ENCODE measurements at places on chromosomes 6 and 20. TPM values are rescaled to one million over a fixed set of nuclear protein-coding genes. Genes with fewer than 3 reads are reported as not detected.

TGM2 gene
- total RNA-seq: 0.31 TPM

RAET1G gene
- total RNA-seq: not detected

HTR1E gene
- not detected for total RNA-seq

CEBPB gene
- 28.8 TPM for total RNA-seq

FRK gene
- total RNA-seq: 0.03 TPM

DNA sequence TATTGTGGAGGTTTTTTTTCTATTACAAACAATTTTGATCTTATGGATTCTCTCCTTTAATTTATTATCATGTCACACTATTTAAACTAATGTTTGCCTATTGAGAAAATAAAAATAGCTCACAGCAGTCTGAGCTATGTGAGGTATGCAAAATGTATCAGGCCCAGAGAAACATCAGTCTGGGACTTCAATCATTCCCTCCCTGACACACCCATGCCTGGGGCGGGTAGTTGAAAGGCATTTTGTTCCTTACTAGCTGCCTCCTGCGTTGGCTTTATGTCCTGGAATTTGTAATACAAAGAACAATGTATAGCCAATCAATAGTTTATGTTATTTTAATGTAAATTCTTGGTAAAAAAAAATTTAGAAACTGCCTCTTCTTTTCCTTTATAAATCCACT is 403.3 kb downstream of the EPM2A start:
- DNase-seq: no peak

- no peak for DNase-seq
These were observed 67.9 kb upstream of the STX16 start for GRCh38 chr20:58583176-58583575.

GRCh38 chr6:124679387-124679786 is 282.9 kb upstream of the RNF217 start:
- DNase-seq: no peak

- no peak for DNase-seq
These were observed 414 bp downstream of the SIM1 start for GRCh38 chr6:100464162-100464851.

GRCh38 chr6:137808191-137808590 is 58.9 kb upstream of the TNFAIP3 start:
- DNase-seq: no peak
